ENCODE measurements at places on chromosomes 16 and 17.

GRCh38 chr17:35875072-35875799 lies 4.9 kb downstream of the CCL5 start:
- no peak for DNase-seq

- DNase-seq: no peak
These were observed 30.7 kb downstream of the ADGRG5 start for GRCh38 chr16:57572978-57573728.

GRCh38 chr17:10119203-10120108 lies 79.0 kb downstream of the GAS7 start:
- DNase-seq: no peak

DNA sequence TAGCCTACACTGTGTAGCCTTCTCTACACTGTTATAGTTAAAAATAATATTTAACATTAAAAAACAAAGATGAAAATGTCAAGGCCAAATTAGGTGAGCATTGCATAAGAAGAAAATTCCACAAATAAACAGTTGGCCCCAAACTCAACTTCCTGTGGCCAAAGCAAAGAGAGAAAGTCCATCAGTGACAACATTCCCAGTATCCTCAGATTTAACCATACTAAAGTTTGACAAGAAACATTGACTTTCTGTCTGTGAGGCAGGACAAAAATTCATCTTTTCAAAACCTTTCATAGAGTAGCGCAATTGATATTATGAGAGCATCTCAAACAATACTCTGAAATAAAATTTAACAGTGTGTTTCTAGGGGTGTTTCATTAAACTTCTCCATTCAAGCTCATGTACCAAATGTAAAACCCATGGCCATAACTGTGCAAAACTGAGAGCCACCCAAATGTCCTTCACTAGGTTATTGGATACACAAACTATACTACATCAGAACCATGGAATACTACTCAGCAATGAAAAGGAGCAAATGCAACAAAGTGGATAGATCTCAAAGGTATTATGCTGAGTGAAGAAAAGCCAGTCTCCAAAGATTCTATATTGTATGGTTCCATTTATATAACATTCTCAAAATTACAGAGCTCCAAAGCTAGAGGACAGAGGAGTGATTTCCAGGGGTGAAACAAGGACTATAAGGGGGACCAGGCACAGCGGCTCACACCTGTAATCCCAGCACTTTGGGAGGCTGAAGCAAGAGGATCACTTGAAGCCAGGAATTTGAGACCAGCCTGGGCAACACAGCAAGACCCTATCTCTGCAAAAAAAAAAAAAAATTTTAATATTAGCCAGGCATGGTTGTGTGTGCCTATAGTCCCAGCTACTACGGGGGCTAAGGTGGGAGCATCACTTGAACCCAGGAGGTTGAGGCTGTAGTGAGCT lies 38.7 kb downstream of the TMEM114 start:
- DNase-seq: no peak

DNA sequence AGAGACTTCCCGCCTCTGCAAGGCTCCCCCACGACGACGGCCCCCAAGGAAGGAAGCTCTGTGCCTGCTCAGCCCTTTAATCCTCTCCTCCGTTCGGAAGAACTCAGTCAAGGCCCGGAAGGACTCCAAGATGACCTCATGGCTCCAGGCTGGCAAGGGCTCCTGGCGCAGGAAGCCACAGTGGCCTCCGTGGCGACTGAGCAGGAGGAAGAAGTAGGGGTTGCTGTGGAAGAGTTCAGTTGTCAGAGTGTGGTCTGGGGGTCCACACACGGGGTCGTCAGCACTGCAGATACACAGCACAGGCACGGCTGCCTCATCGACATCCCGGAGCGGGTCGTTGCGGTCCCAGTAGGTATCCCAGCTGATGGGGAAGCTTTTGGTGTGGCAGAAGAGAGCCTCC lies 4.2 kb downstream of the ABHD15 start:
- no peak for DNase-seq

All from kidney epithelial cell (primary cell).